ENCODE measurements at places on chromosomes 3 and 15.
A peak's percentile ranks its signal among the peaks of the same experiment; 100 is the strongest.

DNA sequence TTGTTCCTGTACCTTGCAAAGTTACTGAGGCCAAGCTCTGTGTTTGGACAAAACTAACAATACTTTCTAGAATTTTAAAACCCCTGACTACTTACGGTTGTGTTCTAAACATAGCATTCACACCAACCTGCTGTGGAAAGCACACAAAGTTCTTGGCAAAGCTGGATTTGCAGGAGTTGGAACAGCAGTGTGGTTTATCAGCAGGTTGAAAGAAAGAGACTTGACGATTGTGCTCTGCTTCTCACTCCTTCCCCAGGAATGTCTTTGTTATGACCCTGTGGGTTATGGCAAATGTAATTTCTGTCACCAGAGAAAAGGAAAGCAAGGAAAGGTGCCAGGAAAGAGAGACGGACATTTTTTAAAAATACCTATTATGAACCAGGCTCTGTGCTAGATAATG is 165.5 kb upstream of the TGFBR2 start:
- DNase-seq, result no peak

DNA sequence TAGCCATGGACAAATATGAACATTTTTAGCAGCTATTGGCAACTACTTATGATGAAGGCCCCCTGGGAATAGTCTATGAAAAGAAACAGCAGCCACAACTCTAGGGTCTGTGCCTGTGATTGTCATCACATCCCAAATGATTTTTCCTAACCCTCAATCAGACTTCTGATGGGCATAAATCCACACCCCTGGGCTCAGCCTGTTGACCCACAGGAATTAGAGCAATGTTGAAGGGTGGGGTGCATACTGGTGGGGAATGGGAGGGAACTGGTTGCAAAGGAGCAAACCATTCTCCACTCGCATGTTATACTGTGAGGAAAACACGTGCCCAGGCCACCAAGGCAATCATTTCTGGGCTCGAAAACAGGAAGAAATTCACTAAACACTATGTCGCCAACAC is 106.5 kb upstream of the CTNNB1 start:
- no peak for DNase-seq

DNA sequence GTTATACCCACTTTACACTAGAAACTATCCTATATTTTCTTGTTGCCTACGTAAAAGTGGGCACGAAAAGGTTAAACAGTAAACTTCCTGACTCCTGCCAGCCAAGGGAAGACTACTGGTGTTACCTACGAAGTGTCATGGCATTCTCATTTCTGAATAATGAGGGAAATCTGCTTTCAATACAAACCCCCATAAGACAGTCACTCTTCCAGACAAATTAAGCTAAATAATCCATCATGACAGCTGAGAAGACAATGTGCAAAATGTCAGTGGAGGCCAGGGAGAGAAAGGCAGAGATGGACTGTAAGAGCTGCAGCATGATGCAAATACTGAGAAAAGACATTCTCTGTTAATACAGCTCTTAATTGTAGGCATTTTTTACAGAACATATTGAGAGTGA is 136.5 kb downstream of the SERPINI1 start:
- DNase-seq, result no peak

GRCh38 chr15:77632534-77633133 is at the start of gene LINGO1:
TSS of gene LINGO1 (minus strand) at chr15:77632912. CDS start at chr15:77632315, 597 bp downstream.
- peak; percentile 71 for DNase-seq

GRCh38 chr3:159252274-159252673 is 450.4 kb downstream of the MFSD1 start:
- DNase-seq, result no peak

DNA sequence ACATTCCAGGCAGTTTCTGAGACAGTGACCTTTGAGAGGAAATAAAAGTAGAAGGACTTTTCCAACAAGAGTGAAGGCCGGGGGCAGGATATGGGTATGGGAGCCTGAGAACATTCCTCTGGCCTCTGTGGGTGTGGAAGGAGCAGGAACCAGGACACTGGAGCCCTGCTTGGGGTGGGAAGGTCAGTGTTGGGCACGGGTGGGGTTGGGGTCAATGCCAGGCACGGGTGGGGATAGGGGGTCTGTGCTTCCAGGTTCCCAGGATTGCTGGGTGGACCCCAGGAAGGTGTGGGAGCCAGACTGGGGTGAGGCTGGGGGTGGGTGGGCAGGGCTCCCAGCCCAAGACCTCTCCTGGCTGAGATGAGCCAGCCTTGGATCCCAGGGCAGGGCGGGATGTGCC is 163.5 kb downstream of the NSMCE3 start:
- DNase-seq, result no peak

DNA sequence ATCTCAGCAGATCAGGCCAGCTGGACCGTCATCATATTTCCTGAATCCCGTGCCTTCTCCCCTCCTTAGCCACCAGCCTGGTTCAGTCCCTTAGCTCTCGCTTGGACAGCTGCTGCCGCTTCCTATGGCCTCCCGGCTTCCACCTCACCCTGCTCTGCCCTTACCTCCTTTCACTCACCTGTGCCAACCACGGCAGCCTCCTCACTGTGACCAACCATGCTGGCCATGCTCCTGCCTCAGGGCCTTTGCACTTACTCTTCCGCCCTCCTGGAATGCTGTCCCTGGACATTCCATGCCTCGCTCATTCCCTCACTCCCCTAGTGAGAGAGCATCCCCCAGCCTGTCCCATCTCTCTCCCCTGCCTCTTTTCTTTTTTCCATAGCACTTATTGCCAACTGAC is 19.2 kb downstream of the GRIP2 start:
- DNase-seq, result no peak

All from HEK293T (cell line).